ENCODE measurements at places on chromosomes 3 and 15. TPM values are rescaled to one million over a fixed set of nuclear protein-coding genes. Genes with fewer than 3 reads are reported as not detected.
A peak's percentile ranks its signal among the peaks of the same experiment; 100 is the strongest.

- H3K4me3 ChIP-seq: no peak overlapping the region
- H3K27ac ChIP-seq: no peak overlapping the region
- no peak for DNase-seq
Observed at GRCh38 chr3:149726716-149727407, 25.4 kb downstream of the COMMD2 start.

- peaks cover 23% of the 10 kb centered on the region for H3K4me1 ChIP-seq
- H3K36me3 ChIP-seq: no peaks in the 10 kb centered on the region
- no peak overlapping the region for H3K27ac ChIP-seq
- peaks cover 8% of the 10 kb centered on the region for H3K27me3 ChIP-seq
- DNase-seq: no peak
Observed at GRCh38 chr3:195203606-195204005, 67.4 kb downstream of the XXYLT1 start.

GRCh38 chr3:117304681-117305080 is 595.1 kb downstream of the TUSC7 start:
- no peak overlapping the region for H3K4me3 ChIP-seq
- H3K27me3 ChIP-seq: no peaks in the 10 kb centered on the region
- no peak overlapping the region for H3K27ac ChIP-seq
- no peaks in the 10 kb centered on the region for H3K36me3 ChIP-seq
- H3K4me1 ChIP-seq: peaks cover 20% of the 10 kb centered on the region

DNA sequence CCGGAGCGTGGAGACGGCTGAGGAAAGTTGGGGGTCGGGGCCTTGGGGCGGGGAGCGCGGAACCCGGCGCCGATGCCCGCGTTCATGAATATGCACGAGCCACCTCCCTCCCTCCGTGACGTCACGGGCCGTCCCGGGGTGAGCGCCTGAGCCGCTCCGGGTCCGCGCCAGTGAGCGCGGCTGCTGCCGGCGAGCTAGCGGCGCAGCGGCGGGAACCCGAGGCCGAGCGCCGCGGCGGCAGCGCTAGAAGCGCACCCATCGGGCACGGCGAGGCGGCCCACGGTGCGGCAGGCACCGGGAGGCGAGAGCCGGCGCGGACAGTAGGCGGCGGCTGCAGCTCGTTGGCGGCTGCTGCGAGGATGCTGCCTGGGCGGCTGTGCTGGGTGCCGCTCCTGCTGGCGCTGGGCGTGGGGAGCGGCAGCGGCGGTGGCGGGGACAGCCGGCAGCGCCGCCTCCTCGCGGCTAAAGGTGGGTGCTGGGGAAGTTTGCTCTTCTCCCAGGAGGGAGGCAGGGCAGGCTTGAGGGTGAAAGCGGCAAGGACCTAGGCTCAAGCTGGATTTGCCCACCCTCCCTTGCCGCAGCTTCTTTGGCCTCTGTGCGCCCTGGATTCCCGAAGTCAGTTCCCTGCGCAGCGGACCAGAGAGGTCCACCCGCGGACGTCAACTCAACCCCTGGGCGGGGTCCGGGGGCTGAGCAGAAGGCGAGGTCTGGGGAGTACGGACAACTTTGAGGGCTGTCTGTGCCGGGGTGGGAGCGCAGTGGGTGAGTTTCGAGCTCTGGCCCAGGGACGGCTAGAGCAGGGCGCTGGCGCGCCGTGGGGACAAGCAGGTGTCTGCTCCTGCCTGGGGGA is at the start of gene CLSTN2:
Gene CLSTN2 (plus strand): TSS at position 170 of the 850 bp plus-strand sequence.
- H3K36me3 ChIP-seq: no peaks in the 10 kb centered on the region
- peak within 1 kb of the TSS; percentile 89 for H3K4me3 ChIP-seq
- no peak within 1 kb of the TSS for H3K27ac ChIP-seq
- peak; percentile 89 for DNase-seq

DNA sequence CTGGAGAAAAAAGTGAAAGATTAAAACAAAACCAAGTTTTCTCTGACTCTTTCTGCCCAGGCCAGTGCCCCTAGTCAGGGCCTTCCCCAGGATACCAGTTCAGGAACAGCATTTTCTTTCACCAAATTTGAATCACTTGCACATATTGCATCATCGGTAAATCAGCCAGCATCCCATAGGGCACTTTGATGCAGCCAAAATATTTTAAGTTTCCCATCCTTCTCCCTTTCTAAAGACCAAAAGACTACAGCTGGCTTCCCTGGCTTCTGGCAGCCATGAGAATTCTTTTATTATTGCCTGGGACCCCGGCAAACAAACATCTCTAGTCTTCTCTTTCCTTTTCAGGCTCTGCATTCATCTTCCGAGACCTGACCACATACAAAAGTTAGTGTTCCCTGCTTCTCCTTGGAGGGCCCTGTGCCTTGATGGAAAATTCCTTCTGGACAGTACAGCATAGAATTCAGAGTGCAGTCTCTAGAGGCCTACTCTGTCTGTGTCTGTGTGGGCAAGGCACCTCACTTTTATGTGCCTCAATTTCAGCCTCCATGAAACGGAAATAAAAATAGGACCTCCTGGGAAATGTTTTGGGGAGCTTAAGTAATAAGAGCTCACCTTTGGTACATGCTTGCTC is 348.0 kb downstream of the VPS13C start:
- no peak overlapping the region for H3K4me3 ChIP-seq
- no peaks in the 10 kb centered on the region for H3K36me3 ChIP-seq
- no peak for DNase-seq

SEMA3G gene
- total RNA-seq: 0.59 TPM

SLC22A14 gene
- 0.93 TPM for total RNA-seq

DNA sequence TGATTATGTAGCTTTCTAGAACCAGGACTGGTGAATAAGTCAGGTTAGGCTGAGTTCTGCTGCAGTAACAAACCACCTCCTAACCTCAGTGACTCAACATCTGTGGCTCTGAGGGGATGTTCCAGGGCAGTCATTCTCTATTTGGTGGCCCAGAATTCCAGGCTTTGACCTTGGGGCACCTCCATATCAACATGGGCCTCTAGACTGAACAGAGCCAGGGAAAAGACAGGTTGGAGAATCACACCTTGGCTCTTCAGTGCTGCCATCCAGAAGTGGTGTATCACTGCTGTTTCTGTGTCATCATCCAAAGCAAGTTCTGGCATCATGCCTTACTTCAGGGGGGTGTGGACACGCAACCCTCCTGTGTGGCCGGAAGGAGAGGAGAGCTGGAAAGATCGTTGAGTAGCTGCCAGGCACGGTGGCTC is 15.3 kb downstream of the ZBTB47 start:
- H3K36me3 ChIP-seq: peaks cover 4% of the 10 kb centered on the region
- H3K4me1 ChIP-seq: peaks cover 32% of the 10 kb centered on the region
- peaks cover 11% of the 10 kb centered on the region for H3K27me3 ChIP-seq

GRCh38 chr15:79296583-79296982 is 14.1 kb downstream of the ANKRD34C start:
- H3K4me1 ChIP-seq: no peaks in the 10 kb centered on the region
- no peaks in the 10 kb centered on the region for H3K36me3 ChIP-seq
- DNase-seq: no peak
- peaks cover 4% of the 10 kb centered on the region for H3K27me3 ChIP-seq

DNA sequence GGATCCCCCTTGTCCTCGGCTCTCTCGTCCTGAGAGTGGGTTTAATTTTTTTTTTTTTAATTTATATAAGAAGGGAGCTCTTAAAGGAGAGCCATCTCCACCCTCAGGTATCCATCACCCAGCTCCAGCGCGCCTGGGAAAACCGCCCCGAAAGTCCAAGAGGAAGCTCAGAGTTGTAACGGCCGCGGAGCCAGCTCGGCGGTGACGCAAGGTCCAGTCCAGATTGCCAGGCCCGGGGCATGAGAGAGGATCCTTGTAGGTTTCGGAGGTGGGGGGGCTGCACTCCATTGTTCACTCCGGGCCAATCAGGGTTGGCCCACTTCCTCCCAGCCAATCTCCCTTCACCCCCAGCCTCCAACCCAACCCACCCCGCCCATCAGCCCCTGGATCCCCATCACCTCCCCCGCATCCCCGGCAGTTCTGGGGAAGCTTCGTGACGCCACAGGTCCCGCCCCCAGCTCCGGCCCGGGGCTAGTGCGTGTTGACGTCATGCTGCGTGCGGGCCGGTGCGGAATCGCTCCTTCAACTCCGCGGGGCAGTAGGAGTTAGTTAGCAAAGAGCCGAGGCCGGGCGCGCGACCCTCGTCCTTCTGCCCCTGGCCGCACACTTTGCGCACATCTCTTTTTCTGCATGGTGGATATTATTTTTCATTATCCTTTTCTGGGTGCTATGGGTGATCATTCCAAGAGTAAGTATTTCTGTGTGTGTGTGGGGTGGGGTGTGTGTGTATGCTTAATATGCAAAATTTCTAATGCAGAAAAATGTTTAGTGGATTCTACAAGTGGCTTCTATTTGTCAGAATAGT is at the start of gene ISL2:
Gene ISL2 (plus strand): TSS at position 520 of the 805 bp plus-strand sequence. CDS start 111 bp downstream, at position 631.
- peaks cover 12% of the 10 kb centered on the region for H3K36me3 ChIP-seq
- H3K27ac ChIP-seq: peak within 1 kb of the TSS; percentile 100
- peaks cover 40% of the 10 kb centered on the region for H3K27me3 ChIP-seq
- DNase-seq: peak; percentile 98
- H3K4me1 ChIP-seq: peaks cover 12% of the 10 kb centered on the region
